ENCODE measurements at places on chromosomes 4 and X.

DNA sequence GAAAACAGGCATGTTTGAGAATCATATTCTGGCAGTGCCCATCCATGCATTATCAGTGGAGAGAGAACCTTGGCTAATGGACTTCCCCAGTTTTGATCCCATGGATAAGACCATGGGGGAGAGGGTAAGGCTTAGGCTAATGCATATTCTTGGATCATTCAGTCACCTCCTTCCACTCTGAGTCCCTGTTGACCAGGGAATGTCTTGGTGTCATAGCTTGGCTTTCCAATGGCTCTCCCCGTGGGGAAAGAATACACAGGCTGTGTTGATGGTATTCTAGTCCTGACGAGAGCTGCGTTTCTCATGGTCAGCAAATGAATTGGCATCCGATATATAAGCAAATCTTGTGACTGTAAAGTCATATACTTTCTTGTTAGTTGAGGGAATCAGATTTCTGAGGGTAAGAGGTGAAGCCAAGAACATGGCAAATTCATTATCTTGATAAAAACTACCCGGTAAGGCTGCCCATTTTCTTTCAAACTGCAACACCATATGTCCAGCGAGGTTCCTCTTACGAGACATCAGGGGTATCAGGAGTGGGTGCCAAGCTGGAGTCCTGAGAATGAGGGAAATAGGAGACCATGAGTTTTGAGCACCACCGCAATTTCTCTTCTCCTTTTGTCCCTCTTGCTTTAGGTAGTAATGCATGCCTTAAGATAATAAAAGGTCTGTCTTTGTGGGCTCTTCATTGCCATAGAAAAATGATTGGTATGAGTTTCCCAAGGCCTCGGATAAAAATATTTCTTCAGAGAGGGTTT, 18.0 kb downstream of the RHOH start:
- DNase-seq: no peak

- no peak for DNase-seq
These were observed 33.4 kb downstream of the C4orf54 start for GRCh38 chr4:99624141-99624719.

DNA sequence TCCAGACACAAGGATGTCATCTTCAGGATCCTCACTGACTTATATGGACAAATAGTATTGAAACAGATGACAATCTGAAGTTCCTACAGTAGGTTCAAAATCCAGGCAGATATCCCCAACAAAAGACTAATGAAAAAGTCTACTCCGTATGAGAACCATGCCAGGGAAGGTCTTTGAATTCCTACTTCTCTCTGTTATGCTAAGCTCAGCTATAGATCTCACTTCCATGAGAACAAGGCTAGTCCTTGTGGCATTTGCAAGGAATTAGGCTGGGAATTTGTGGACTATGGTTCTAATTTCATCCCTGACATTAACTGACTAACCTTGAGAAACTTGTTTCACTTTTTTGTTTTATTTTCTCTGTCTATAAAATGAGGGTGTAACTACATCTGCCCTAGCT, 229.8 kb downstream of the IL1RAPL2 start:
- no peak for DNase-seq

DNA sequence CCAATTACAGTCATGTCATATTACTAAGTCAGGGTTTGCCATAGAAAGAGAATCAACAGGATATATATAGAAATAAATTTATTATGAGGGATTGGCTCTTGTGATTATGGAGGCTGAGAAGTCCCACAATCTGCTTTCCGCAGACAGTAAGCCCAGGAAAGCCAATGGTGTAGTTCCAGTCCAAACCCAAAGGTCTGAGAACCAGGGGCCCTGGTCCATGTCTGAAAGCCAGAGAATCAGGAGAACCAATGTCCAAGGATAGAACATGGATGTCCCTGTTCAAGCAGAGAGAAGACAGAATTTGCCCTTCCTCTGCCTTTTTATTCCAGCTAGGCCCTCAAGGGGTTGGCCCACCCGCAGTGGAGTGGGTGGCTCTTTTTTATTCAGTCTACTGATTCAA, 25.6 kb downstream of the FABP2 start:
- no peak for DNase-seq

DNA sequence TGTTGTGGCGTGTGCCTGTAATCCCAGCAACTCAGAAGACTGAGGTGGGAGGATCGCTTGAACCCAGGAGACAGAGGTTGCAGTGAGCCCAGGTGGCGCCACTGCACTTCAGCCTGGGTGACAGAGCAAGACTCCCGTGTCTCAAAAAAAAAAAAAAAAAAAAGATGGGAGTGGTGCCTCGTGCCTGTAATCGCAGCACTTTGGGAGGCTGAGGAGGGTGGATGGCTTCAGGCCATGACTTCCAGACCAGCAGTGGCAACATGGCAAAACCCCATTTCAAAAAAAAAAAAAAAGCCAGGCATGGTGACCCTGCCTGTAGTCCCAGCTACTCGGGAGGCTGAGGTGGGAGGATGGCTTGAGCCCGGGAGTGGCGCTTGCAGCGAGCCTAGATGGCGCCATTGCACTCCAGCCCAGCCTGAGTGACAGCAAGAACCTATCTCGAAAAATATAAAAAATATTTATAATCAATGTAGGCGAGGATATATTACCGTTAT, 27.0 kb downstream of the EIF2S3 start:
- peak; percentile 67 for DNase-seq

DNA sequence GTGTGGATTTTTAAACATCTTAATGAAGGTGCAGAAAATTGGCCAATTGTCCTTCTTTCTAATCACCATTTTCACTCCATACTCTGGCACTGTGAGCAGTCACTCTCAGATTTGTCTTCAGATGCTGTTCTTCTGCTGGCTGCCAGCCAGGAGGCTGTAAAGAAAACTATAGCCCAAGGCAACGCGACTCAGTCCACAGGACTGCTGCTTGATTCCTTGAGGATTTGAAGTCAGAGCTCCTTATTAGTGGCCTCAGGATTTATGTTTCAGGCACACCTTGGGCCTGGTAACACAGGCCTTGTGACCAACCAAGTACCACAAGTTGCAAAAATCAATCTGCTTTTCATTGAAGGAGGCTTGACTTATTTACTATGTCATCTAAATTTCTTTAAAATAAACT, 342.6 kb downstream of the GPM6A start:
- peak; percentile 76 for DNase-seq

- peak; percentile 65 for DNase-seq
These were observed 67.0 kb downstream of the HTRA3 start for GRCh38 chr4:8336412-8337075.

DNA sequence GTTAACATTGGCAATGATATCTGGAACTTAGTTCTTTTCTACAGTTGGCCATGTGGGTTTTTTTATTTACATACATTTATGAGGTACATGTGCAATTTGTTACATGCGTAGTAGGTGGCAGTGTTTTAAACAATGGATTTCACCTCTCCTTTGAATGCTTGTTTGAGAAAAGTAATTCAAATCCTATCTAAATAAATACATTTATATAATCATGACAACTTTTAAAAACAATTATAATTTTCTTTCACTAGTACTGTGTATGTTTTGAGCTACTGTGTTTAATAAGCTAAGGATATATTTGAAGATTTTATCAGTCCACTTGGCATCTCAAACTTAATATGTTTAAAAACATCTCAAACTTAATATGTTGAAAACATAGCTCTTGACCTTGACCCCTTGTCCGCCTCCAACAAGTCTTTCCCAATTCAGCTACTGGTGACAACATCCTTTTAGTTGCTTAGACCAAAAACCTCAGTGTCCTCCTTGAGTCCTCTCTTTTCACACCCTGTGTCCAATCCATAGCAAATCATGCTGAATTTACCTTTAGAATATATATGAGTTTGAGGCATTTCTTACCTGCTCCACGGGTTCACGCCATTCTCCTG, 14.5 kb downstream of the GUCY1B1 start:
- no peak for DNase-seq

DNA sequence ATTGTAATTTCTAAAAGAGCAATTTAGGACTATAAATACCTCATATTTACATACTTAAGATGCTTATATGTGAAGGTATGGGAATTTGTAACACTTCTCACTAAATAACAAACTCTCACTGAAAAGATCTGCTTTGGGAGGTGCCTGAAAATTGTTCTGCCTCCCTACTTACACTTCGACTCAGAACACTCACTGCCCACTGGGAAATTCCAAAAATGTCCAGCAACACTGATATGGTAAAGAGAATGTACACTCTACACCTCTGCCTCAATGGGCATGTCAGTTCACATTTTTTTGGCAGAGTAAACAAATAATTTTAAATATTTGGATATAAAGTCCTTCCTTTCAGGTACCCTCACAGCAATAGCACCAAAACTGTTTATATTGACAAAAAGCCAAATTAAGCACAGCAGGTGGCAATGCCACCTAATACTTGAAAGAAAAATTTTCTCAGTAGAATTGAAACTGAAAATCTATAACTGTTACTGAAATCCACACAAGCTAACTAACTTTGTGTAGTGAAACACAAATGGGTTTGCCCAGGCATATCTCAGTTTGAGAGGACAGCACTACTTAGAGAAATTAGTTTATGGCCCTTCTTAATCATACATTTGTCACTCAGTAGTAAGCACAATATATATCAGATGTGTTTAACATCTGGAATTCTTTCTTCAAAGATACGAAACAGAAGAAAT, 67.1 kb downstream of the PRDM5 start:
- no peak for DNase-seq

GRCh38 chrX:11589641-11590040, 76.1 kb downstream of the ARHGAP6 start:
- DNase-seq: no peak

- DNase-seq: peak; percentile 49
These were observed 1833.2 kb upstream of the PCDH7 start for GRCh38 chr4:28886934-28887333.

DNA sequence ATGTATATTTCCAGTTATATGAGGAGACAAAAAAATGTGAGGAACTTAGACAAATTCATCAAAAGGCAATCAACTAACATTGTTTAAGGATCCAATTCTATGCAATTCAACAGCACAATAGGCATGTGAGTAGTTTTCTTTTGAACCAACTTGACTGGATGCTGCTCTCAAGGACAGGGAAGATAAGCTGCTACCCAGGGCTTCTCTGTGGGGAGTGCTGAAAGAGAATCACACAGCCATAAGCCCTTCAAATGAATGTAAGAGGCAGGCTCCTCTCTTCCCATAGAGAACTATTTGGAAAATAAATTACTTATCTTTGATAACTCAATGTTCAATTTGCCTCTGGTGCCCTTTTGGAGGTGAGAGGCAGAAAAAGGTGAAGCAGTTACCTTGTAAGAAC, 1413.6 kb downstream of the PCDH7 start:
- no peak for DNase-seq

GRCh38 chrX:16188687-16189086, 21.4 kb downstream of the MAGEB17 start:
- peak; percentile 28 for DNase-seq

- DNase-seq: no peak
These were observed 85.7 kb downstream of the ZIC3 start for GRCh38 chrX:137651647-137652046.

DNA sequence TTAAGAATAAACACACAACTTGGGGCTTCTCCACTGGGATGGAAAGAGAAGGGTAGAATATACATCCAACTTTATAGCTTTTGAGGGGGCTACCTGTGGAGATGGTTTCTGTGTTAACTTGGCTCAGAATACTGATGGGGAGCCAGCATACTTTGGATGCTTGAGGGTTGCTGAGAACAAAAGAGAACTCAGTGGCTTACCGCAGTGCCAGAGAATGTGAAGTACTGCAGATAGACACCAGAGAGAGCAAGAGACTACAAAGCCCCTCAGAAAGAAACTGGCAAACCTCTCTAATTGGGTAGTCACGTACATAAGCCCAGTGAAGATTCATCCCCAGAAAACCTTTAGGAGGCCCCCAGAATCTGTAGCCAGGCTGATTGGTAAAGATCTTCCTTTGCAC, 214.4 kb downstream of the DCHS2 start:
- DNase-seq: no peak

- DNase-seq: no peak
These were observed 37.6 kb downstream of the MAGEA9 start for GRCh38 chrX:149819371-149819770.

GRCh38 chr4:64882311-64883086, 473.2 kb upstream of the TECRL start:
- no peak for DNase-seq

GRCh38 chrX:10741003-10741402, 120.6 kb upstream of the MID1 start:
- DNase-seq: peak; percentile 49

DNA sequence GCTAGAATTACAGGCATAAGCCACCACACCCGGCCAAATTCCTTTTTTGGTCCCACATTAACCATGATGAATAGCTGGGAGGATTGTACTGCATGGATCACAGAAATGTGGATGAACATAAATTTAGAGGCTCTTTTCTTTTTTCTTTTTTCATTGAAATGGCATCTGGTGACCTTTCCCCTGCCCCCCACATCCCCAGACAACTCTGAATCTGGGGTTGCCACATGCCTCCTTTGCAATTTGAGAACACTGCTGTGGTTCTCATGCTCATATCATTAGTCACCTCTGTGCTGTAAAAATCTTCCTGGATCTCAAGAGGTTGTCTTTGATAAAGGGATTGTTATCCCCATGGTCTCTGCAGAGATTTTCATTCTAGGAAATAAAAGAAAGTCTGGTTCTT, 22.8 kb upstream of the FMR1NB start:
- peak; percentile 75 for DNase-seq

- DNase-seq: peak; percentile 48
These were observed 28.0 kb upstream of the AFAP1 start for GRCh38 chr4:7967501-7968261.

- no peak for DNase-seq
These were observed 22.1 kb upstream of the TRIM60 start for GRCh38 chr4:165009493-165010227.

GRCh38 chr4:175273995-175274753, 356.0 kb downstream of the ADAM29 start:
- peak; percentile 40 for DNase-seq

- DNase-seq: no peak
These were observed 1170.5 kb upstream of the AGA start for GRCh38 chr4:178612733-178613132.

DNA sequence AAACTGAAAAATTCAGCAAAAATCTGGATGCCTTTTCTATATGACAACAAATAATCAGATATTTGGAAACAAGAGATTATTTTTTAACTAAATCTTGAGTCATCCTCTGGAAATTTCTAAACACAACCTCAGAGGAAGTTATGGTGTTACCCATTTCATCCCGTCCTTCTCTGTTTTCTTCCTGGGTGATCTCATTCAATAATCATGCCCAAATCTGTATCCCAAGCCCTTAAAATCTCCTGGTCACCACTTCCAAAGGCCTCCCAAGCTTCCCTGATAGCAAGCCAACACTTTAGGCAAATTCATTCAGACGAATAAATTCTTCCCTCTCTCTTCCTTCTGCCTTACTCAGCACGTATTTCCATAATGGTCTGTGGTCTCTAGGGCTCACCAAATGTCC, 9.7 kb upstream of the SORCS2 start:
- no peak for DNase-seq

- peak; percentile 34 for DNase-seq
These were observed 93.4 kb downstream of the FRAS1 start for GRCh38 chr4:78150543-78150864.

- no peak for DNase-seq
These were observed 20.7 kb downstream of the PAK3 start for GRCh38 chrX:111116666-111117065.

- DNase-seq: no peak
These were observed 1139.6 kb downstream of the STPG2 start for GRCh38 chr4:97003715-97004114.

GRCh38 chr4:80387390-80388283, 52.1 kb downstream of the CFAP299 start:
- no peak for DNase-seq

GRCh38 chr4:106273831-106274230, 42.2 kb downstream of the TBCK start:
- peak; percentile 67 for DNase-seq
